ENCODE measurements at places on chromosomes 4 and X.

DNA sequence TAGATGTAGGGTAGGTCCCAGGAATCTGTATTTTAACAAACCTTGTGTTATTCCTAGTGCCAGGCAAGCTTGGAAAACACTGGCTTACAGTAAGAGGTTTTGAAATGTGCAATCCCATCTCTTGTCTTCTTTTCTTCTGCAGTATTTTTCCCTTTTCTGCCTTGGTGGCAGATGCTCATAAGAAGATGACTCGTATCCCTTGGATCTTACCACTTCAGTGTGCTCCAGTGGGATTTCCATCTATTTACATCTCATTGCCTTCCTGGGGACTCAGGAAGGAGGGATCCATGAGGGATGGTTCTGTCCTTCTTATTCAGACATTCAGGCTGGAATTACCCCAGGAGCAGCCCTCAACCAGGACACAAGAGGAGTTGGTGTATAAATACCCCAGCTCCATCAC is 136.6 kb downstream of the NHS start:
- no peak for DNase-seq

DNA sequence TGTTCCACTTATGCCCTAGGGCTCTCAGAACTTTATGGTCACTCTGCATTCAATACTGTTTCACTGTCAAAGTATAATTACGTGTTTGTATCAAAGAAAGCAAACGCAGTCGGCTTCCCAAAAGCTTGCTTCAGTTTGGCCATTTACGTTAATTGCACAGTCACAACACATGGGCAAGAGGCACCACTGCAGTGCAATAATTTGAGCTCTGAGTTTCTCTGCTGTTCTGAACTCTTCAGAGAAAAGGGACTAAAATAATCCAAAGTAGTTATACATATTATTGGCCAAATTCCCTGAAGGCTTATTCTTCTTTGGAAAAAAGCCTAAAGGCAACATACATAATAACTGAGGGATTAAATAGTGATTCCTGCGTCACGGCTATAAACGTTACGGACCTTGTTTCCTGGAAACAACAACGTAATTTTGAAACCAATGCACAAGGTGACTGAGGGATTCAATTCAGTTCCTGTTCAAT is 51.3 kb downstream of the RNF150 start:
- DNase-seq: no peak

- no peak for DNase-seq
These were observed 347.8 kb downstream of the GBA3 start for GRCh38 chr4:23040539-23040938.

DNA sequence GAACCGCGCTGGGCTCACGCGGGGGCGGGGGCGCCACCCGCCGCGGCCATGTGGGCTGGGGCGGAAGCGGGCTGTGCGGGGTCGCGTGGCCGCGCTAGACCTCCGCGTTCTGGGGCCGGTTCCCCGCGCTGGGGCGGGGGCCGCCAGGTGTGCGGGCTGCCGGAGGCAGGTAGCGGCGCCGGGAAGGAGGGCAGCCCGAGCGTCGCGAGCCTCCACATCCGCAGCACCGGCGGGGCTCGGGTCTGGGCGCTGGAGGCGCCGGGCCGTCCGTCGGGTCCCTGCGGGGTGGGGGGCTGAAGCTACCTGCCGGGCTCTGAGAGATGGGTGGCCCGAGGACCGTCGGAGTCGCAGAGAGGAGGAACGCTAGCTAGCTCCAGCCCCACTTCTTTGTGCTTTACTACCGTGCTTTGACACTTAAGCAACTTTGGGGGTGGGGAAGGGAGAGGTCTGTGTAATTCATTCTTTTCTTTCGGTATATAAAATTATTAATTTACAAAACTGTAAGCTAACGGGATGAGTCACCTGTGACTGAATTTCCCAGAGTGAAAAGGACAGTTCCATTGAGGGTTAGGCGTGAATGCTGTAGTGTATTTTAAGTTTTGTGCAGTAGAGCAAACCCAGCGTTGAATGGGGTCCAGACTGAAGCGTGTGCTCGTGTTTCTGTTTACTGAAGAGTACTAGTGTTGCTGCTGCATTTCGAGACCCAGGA is 689 bp downstream of the METAP1 start:
- DNase-seq: no peak

DNA sequence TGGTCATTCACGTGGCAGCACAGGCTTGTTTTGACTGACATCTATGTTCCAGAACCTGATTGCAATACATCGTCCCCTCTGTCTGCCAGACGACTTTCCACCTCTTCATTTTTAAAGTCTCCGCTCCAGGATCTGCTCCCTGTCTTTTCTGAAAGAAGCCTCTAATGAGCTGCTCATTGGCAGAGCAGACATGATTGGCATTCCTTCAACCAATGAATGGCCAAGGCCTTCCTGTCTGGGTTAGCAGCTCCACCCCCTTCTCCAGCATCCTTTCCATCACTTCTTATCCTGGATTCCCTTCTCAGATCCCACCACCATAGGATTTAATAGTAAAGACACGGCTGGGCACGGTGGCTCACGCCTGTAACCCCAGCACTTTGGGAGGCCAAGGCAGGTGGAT is 202.7 kb upstream of the KLF3 start:
- DNase-seq: no peak

DNA sequence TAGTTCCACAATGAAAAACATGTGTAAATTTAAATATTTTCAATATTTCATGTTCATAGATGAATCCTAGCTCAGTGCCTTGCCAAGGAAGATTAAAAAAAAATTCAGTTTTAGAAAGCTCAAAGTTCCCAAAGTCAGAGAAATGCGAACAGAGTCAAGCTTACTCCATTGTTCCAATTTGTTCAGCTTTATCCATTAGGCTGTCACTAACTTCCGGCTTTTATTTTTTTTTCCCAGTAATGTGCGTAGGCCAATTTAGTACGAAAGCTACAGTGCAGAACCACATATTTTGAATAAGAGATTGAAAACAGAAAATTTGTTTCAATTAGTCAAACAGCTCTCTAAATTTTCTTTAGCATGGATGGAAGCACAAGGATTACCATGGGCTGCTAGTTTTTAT is 23.1 kb upstream of the KLHL2 start:
- no peak for DNase-seq

DNA sequence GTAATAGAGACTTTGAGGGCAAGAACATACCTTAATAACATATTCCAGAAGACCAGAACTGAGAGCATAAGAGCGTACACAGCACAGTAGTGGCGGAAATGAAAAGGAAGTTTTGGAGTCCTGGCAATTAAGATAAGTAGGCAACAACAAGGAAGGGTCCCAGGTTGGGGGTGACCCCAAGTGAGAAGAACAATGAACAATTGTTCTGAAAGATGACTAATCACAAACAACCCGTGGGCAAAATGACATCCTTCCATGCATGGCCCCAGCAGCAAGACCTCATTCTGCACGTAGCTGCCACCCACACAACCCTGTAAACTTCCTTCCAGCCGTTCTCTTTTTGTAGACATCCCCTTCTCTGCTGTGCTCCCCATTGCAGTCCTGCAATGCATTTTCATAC is 384.4 kb upstream of the PABPC4L start:
- no peak for DNase-seq

GRCh38 chr4:20075248-20075871 is 176.3 kb upstream of the SLIT2 start:
- DNase-seq: no peak

DNA sequence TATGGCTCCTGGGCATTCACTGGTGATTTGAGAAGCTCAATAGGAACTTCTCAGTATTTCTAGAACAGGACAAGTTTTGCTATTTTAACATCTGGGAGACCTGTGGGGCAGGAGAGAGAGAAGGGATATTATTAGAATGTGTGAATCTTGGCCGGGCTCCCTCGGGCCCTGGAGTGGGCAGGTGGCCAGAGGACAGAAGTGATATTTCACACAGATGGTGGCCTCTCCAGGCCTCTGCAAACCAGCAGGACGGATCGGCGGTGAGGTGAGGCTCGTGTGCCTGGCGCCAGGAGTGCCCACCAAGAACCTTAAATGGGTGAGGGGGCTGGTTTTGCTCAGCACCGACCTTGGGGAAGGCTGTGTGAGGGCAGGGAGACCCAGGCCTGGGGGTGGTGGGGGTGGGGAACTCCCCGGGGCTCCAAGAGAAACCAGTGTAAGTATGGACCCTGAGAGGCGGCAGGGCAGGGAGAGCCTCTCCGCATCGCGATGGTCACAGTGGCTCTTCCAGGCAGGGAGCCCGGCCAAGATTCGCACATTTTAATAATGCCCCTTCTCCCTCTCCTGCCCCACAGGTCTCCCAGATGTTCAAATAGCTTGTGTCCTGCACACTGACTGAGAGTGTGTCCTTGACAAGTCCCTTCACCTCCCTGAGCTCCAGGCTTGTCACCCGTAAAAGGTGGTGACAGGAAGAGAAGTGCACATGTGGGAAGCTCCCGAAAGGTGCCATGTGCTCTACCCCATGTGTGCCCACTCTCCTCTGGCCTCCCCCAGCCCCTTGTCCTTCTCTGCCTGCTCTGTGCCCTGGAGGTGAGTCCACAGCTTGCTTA is 64.9 kb downstream of the SORCS2 start:
- DNase-seq: no peak

- DNase-seq: no peak
These were observed 184.8 kb downstream of the AMELX start for GRCh38 chrX:11478026-11478425.

DNA sequence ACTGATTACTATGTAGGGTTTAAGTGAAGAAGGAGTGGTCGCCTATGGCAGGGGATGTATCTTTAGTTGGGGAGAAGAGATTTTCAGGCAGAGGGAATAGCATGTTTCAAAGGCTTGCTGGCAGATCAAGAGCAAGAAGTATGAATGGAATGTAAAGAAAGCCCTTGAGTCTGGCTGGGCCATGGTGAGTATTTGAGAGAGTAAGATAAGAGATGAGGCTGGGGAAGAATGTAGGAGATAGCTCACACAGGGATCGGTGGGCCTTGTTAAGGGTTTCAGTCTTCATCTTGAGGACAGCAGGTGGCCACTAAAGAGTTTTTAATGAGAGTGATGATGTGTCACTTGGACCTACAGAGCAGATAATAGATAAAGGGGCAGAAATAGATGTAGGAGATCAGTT is 319.1 kb upstream of the RPS6KA3 start:
- no peak for DNase-seq

GRCh38 chr4:106063009-106063408 is 167.7 kb downstream of the NPNT start:
- no peak for DNase-seq

- no peak for DNase-seq
These were observed 199.9 kb downstream of the TENM3 start for GRCh38 chr4:182443070-182443469.

DNA sequence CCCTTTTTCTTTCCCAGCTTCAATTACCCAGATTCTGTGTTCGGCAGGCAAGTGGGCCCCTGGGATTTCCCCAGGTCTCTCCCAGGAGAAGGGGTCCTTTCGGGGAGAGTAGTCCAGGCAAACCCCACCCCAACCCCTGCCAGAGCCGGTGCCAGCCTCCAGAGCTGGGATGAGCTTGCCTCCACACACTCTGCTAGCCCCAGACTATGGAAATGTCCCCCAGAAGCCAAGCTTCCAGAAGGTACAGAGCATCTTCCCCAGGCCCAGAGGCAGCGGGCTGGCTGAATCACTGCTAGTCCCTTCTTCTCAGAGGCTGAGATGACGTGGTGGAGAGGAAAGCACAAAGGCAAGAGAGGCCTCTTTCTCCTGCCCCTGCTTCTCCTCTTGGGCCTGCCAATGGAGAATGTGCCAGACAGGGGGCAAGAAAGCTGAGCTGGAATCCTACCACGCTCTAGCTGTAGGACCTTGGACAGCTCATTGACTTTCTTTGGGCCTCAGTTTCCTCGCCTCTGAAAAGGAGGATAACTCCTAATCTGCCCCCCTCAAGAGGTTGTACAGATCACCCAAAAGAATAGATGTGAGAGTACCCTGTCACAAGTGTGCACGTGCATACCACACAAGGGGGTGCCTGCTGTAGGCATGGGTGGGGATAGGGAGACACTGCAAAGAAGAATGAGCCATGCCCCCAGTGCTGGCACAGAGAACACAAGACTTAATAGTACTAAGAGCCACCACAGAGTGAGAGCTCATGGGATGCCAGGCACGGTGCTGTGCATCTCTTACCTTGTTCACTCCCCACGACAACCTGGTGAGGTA is 2.1 kb downstream of the SASH3 start:
- DNase-seq: peak; percentile 26

GRCh38 chr4:158157412-158157811 is 15.4 kb downstream of the GASK1B start:
- DNase-seq: no peak

- DNase-seq: no peak
These were observed 293.2 kb downstream of the PRR32 start for GRCh38 chrX:127112726-127113125.

DNA sequence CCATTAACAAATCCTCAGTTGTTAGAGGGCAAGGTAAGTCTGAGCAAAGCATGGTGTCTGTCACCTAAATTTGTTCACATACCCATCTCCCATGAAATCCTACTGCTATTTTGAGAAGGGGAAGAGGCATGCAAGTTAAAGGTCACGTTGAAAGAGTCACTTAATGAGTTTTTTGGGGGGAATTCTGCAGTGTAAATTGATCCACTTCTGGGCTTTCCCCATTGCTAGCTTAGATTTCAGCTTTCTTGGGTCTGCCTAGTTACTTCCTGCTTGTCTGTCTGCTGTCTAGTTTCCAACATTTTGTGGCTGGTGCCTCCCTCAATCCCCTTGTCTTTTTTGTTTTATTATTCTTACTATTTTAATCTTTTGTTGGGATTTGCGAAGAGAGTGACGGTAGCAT is 32.0 kb downstream of the CEP135 start:
- DNase-seq: no peak

- DNase-seq: no peak
These were observed 5.4 kb upstream of the FATE1 start for GRCh38 chrX:151710457-151710856.

GRCh38 chrX:72492499-72492898 is 80.1 kb downstream of the HDAC8 start:
- DNase-seq: no peak

DNA sequence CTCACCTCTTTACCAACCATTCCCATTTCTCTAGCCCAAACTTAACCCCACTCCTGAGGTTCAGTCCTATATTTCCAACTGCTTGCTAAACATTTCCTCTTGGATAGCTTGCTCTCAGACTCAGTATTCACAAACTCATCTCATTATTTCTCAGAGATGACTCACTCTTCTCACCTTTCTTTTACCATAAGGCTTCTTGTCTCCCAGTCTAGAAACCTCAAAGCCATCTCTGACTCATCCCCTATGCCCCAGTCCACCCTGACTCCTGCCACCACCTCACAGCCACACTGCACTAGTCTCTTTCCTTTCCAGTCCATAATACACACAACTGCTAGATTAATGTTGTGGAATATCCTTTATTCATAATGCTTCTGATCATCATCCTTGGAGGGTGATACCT is 4.8 kb downstream of the FRMPD3 start:
- peak; percentile 30 for DNase-seq

GRCh38 chr4:81845761-81846160 is 374.1 kb upstream of the RASGEF1B start:
- DNase-seq: no peak

GRCh38 chrX:72365126-72365525 is 59.4 kb upstream of the CITED1 start:
- DNase-seq: no peak

DNA sequence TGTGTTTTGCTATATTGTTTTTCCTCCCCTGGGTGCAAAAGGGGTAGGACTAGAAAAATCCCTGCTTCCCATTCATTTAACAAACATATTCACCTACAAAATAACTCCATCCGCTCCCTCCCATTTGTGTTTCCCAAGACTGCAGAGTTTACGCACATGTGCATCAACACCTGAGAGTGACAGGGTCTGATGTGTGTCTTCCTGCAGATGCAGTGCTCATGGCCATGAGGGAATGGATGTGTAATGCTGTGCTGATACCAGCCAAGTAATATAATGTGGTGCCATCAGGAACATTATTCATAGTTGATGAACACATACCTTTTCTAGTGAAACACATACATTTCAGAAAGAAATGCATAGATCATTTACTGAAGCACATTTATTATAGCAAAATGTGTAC is 83.2 kb downstream of the CXXC4 start:
- DNase-seq: no peak

GRCh38 chr4:147096667-147097604 is 151.3 kb upstream of the TTC29 start:
- no peak for DNase-seq
